Breast epithelium (tissue), 4 donors: ENCODE measurements at places on chromosomes 6 and 20.

DNA sequence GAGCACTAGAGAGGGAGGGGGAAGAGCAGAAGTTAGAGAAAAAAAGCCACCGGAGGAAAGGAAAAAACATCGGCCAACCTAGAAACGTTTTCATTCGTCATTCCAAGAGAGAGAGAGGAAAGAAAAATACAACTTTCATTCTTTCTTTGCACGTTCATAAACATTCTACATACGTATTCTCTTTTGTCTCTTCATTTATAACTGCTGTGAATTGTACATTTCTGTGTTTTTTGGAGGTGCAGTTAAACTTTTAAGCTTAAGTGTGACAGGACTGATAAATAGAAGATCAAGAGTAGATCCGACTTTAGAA is 2.0 kb downstream of the ID4 start:
- no peak for DNase-seq

DNA sequence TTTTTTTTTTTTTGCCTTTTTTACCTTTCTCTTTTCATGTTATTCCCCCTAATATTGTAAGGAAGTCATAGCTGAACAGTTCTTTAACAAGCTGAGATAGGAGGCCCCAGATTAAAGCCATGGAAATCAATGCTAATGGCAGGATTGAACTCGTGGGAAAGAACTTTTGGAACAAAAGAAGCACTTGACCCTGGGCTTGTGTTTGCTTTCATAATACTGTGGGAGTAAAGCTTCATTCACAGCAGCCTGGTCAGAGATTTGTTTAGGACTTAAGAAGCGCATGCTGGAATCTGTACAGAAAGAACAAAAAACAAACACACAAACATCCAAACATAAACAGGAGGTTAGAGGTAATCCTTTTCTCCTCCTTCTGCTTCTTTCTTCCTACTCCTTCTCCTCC is 5.1 kb downstream of the HEY2 start:
- DNase-seq: no peak

GRCh38 chr6:122374307-122374706 is 25.1 kb upstream of the HSF2 start:
- no peak for DNase-seq

GRCh38 chr6:5762561-5762968 is 244.2 kb downstream of the NRN1 start:
- no peak for DNase-seq

GRCh38 chr6:15936503-15936902 is 192.4 kb upstream of the MYLIP start:
- no peak for DNase-seq

GRCh38 chr6:132490024-132490423 is 22.9 kb downstream of the STX7 start:
- DNase-seq: no peak

- DNase-seq: no peak
Observed at GRCh38 chr20:19916531-19917485, 100.4 kb upstream of the NAA20 start.

DNA sequence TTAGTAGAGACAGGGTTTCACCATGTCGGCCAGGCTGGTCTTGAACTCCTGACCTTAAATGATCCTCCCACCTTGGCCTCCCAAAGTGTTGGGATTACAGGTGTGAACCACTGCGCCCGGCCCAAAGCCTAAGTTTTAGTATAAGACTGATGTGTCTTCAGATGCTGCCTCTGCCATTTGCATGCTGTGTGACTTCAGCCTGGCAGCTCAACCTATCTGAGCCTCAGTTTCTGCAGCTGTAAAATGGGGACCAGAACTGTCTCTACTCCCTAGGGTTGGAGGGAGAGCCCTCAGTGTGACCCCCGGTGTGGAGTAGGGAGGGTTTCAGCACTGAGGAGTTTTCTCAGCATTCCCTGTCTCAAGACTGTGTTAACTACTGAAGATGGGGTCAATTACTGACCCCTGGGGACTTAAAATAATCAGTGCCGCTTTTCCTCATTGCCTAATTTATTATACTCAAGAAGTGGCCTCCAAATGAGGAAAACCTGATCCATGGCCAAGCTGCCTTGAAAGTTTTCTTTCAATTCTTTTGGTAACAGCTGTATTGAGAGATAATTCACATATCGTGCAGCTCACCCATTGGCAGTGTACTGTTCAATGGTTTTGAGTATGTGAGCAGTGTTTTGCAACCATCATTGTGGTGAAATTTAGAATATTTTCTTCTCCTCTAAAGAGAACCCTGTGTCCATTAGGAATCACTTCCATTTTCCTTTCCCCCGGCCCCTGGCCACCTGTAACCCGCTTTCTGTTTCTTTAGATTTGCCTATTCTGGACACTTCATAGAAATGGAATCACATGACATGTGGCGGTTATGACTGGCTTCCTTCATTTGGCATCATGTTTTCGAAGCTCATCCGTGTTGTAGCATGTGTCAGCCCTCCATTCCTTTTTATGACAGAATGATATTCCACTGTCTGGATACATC is 64.8 kb downstream of the PHACTR3 start:
- DNase-seq: no peak

DNA sequence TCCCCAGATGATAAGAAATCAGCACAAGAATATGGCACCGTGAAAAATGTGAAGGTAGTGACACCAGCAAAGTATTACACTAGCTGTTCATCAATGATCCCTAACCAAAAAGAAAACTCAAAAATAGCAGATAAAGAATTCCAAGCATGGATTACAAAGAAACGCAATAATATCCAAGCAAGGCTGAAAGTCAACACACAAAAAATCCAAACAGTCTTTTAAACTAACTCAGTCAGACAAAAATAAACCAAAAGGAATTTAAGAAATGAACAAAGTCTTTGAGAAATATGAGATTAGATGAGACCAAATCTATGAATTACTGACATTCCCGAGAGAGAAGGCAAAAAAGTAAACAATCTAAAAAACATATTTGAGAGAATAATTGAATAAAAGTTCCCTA is 976.1 kb upstream of the MAP3K7 start:
- no peak for DNase-seq

DNA sequence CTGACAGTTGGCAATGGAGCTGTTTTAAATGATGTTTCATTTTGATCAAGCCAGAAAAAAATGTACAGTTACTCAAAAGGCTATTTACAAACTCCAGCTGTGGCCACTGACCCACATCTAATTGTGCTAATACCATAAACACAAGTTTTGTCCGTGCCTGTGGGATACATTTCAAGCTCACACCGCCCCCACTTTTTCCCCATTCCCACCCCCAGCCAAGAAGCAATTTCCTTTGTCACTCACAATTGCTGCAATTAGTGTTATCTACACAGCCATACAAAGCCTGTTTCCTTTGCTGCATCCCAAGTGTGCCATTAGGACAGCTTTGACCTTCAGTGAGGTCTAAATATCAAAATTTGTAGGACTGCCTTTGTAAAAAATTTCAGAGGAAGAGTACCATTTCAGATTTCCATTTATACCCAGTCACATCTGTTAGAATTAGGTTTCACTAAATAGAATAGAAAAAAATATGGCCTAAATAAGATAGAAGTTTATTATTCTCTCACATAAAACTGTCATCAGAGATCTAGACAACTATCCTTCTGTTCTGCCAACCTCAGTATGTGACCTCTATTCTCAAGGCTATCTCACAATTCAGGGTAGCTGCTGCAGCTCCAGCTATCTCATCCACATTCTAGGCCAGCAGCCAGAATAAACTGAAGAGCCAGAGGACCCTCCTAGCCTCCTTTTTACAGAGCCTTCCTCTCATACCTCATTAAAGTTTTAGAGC is 202.6 kb downstream of the NFATC2 start:
- no peak for DNase-seq

GRCh38 chr6:3325210-3325609 is 66.5 kb downstream of the PSMG4 start:
- DNase-seq: peak; percentile 42

DNA sequence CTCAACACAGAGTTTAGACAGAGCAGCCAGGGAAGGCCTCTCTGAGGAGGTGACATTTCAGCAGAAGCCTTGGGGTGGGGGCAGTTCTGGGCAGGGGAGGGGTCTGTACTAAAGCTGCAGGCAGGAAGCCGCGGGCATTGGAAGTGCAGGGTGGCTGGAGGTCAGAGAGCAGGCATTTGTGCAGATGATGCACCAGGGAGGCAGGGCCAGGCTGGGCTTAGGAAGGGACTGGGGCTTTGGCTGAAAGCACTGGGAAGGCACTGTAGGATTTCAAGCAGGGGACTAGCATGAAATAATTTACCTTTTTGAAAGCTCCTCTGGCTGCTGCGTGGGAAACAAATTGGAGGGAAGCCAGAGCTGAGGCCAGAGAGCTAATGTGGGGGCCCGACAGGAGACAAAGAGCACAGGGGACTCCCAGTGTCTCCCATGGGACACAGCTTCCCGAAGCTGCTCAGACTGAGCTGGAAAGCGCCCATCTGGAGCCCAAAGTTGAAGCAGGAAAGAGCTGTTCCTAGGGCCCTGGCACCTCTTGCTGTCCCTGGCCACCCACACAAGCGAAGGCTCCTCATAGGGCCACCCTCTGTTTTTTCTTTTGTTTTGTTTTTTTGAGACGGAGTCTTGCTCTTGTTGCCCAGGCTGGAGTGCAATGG is 19.3 kb downstream of the ADA start:
- DNase-seq: no peak

GRCh38 chr6:128249429-128249828 is 271.0 kb downstream of the PTPRK start:
- no peak for DNase-seq

DNA sequence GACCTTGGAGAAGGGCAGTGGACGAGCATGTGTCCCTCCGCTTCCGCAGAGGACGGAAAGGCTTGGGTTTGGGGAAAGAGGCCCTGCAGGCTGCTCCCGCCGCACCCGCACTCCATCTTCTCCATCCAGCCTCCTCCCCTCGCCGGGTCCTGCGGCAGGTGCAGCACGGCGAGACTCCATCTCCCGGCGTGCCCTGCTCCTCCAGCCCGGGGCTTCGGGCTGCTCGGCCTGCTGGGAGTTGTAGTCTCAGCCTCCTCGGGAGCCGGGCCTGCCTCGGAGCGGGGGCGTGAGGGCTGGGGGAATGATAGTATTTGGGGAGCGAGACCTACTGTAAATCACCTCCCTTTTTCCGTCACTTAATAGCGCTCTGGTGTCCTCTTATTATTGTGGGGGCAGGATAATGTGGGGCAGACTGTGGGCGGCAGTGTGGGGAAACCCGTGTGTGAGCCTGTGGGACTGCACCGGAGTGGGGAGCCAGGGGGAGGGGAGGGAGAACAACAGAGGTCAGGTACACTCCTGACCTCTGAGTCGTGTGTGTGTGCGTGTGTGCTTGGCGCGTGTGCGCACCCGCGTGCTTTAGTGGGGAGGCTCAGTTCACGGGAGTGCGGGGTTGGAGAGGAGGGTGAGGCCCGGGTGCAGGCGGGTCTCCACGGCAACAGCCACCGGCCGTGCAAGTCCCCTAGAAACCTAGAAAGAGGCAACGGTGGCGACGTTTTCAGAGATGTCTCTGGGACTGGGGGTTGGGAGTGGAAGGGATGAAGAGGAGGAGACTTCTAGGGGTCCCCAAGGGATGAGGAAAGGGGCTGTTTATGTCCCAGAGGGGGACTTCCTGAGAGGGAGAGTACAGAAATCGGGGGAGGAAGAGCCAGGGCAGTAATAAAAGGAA is 4.1 kb downstream of the TTBK1 start:
- peak; percentile 78 for DNase-seq

DNA sequence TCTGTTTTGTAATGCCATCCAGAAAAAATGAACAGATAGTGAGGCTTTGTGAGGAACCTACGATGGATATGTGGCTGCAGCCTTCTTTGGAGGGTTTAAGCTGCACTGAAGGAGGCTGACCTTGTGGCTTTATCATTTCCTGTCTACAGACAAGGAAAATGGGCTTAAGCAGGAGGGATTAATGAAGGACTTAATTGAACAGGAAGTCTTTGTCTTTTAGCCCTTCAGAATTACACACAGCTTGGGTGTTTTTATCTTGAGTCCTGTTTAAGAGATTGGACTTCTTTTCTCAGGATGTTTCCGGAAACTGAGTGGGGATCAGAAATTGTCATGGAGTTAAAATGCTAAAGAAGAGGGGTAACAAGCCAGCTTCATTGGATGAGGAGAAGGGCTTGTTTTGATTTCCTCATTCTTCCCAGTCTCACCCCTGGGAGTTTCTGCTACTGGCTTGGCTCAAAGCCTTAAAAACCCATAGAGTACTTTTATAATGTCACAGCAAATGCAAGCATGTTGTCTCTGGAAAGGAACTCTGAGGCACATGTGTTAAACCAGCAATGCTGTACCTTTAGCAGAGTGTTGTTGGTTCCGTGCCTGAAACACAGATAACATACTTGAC is 193.6 kb downstream of the JARID2 start:
- no peak for DNase-seq

GRCh38 chr20:58976061-58976730 is 4.9 kb upstream of the NELFCD start:
- no peak for DNase-seq

DNA sequence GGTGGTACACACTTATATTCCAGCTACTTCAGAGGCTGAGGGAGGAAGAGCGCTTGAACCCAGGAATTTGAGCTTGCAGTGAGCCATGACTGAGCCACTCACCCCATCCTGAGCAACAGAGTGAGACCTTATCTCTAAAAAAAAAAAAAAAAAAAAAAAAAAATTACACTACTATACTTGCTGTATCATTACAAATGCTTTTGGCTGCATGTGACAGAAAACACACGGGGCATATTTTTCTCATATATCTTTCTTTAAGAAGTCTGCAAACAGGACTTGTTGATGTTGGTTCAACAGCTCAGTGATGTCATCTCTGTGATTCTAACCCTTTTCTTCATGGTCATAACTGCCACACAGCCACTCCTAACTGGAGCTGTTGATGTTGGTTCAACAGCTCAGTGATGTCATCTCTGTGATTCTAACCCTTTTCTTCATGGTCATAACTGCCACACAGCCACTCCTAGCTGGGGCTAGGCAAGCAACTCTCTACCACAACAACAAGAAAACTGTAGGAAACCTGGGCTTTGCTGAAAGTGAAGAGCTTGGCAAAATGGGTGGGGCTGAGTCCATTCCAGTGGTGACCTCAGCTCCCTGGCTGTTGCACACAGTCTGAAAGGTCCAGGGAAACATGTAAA is 19.8 kb downstream of the MTFR2 start:
- DNase-seq: no peak

GRCh38 chr20:59455402-59456341 is 148.7 kb upstream of the PHACTR3 start:
- no peak for DNase-seq

DNA sequence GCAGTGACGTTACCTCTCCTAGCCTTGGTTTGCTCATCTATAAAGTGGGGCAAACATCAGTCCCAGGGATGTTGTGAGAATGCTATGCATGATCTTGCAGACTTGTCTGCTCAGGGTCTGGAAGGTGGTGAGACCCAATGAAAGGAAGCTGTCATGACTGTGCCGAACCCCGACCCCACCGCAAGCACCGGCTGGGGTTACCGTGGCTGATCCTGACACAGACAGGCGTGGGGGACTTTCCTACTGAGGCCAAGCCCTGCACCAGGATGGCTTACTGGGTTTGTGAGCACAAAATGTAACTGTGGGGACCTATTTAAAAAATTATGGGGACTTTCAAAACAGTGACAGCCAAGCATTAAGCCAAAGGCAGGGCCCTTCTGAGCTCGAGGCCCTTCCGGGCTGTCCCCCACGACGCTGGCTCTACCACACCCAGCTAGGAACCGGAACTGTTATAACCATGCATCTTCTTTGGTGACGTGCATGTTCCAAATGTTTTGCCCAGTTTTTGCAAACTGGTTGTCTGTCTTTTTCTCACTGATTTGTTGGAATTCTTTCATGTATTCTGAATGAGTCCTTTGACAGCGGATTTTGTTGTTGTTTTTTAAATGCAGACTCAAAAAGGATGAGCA is 76.6 kb upstream of the PMEPA1 start:
- no peak for DNase-seq

- DNase-seq: no peak
Observed at GRCh38 chr6:143549221-143549948, 37.9 kb upstream of the FUCA2 start.
